ENCODE measurements at places on chromosomes 5 and 9.

DNA sequence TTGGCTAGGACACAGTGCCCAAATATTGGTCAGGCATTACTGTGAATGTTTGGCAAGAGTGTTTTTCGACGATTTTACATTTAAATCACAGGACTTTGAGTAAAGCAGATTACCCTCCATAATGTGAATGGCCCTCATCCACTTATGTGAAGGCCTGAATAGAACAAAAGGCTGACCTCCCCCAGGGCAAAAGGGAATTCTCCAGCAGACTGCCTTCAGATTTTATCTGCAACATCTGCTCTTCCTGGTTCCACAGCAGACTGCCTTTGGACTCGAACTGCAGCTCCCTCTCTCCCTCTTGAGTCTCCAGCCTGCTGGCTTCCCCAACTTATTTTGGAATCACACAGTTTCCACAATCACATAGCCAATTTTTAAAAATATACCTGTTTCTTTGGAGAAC, 7.1 kb upstream of the TMEM215 start:
- DNase-seq: no peak

DNA sequence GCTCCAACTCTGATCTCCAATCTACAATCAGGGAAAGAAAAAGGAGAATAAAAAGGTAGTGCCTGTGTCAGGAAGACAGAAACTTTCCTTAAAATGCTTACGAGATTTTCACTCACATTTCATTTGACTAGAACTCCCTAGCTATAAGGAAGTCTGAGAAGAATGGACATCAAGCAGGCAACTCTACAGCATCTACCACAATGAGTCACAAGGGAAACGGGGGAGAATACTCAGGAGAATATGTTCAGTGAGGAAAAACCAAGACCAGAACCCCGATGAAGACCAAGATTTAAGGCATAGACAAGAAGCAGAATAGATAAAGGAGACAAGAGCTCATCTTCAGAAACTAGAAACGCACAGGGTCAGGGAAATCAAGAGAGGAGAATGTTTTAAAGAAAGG, 9.0 kb upstream of the SETD9 start:
- no peak for DNase-seq

DNA sequence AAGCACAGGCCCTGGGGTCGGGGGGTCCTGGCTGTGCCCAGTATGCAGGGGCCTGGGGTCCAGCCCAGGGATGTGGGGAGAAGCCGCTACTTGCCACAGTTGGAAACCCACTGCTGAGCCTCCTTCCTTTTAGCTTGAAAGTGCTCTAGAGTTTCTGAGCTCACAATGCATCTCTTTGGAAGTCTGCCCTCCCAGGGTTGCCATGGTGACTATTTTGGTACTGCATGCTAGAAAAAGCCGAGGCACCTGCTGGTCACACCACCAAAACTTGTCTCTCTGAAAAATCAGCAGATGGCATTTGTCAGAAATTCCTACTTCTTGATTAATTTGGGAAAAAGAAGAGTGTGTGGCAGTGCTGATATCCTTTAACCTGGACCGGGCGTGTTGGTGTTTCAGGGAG, 151.8 kb downstream of the SEC61B start:
- DNase-seq: no peak

DNA sequence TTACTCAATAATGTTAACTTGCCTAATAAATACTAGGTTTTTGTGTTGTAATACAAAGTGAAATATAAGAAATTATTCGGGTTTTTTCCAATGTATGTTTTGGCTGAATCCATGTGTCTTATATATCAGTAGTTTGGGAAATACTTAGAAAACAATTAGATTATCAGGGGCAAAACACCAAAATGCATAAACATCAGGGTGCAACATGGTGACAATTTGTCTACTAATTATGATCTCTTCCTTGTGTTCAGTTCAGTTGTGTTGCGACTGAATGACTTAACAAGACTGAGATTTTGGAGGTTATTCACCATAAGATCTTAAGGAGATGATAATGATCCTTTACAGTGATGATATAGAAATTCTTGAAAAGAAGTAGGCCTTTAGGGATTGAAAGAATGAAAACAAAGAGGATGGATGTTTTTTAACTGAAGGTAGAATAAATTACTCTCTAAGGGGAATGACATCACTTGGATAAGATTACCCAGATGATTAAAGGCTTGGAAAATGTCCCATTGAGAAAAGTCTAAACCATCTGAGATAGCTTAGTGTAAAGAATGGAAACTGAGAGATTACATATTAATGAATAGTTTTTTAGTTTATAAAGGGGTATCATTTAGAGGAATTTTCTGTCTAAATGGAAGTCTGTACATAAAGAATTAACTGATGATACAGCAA, 415.8 kb downstream of the SPATA31D1 start:
- no peak for DNase-seq

- no peak for DNase-seq
Observed at GRCh38 chr5:73564018-73564417, 1.4 kb downstream of the ANKRA2 start.

GRCh38 chr9:99820685-99821395, 845 bp upstream of the NR4A3 start:
- DNase-seq: no peak

- no peak for DNase-seq
Observed at GRCh38 chr5:167509076-167509475, 782.4 kb upstream of the WWC1 start.

- no peak for DNase-seq
Observed at GRCh38 chr9:1273859-1274258, 223.7 kb downstream of the DMRT2 start.

- no peak for DNase-seq
Observed at GRCh38 chr9:35517131-35517530, 27.2 kb downstream of the RUSC2 start.

GRCh38 chr5:113249206-113249605, 185.6 kb downstream of the TSSK1B start:
- no peak for DNase-seq

Data from GM04503 (cell line).